Smooth muscle cell of trachea (primary cell): ENCODE measurements at places on chromosomes 4 and X. TPM values are rescaled to one million over a fixed set of nuclear protein-coding genes. Genes with fewer than 3 reads are reported as not detected.

Gene SRPX
- 291 and 389 TPM in 2 replicates for total RNA-seq

Gene LRP2BP
- total RNA-seq, result 0.44 and 0.50 TPM in 2 replicates

Gene OPRPN
- total RNA-seq, result not detected in 2 replicates

Gene SPRY1
- total RNA-seq, result 9.5 and 16.5 TPM in 2 replicates

Gene USP17L24
- not detected in 2 replicates for total RNA-seq

Gene CT45A3
- not detected in 2 replicates for total RNA-seq

Gene HERC5
- total RNA-seq, result 1.7 and 6.0 TPM in 2 replicates

Gene CT47B1
- total RNA-seq, result not detected in 2 replicates

Gene PCDH19
- under 0.01 TPM in 2 replicates for total RNA-seq

Gene USP17L17
- not detected in 2 replicates for total RNA-seq

Gene SYP
- total RNA-seq, result 0.50 and 0.87 TPM in 2 replicates

Gene GABRB1
- total RNA-seq, result 0.33 and 0.73 TPM in 2 replicates

Gene LDOC1
- total RNA-seq, result 6.8 and 10.1 TPM in 2 replicates

Gene RNF212
- total RNA-seq, result 1.5 and 4.6 TPM in 2 replicates

Gene LIMCH1
- total RNA-seq, result 0.83 and 0.87 TPM in 2 replicates
